ENCODE measurements at places on chromosomes 7 and 10. TPM values are rescaled to one million over a fixed set of nuclear protein-coding genes. Genes with fewer than 3 reads are reported as not detected.

DNA sequence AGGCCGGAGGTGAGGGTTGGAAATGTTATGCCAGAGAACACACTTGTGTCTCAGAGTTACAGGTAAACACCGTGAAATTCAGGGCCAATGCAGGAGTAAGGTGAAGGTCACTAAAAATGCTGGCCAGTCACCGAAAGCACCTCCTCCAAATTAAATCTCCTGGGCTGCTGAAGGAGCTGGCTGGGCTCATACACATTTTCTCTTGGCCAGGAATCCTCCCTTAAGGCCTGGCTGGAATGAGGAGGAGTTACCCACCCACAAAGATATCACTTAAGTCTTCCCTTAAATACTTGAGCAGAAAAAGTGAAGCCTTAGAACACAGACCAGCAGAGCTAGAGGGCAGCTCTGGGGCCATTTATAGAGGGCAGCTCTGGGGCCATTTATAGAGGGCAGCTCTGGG, 46.3 kb downstream of the HTRA1 start:
- no peak for DNase-seq
- no peak overlapping the region for H3K27ac ChIP-seq
- H3K36me3 ChIP-seq, result no peaks in the 10 kb centered on the region
- H3K27me3 ChIP-seq, result no peaks in the 10 kb centered on the region
- no peak overlapping the region for H3K4me3 ChIP-seq

GATAD1 gene
- total RNA-seq, result 21.2 TPM

FZD8 gene
- total RNA-seq, result 0.31 TPM

ANXA8 gene
- total RNA-seq, result not detected

- H3K27me3 ChIP-seq, result peaks cover 4% of the 10 kb centered on the region
- H3K27ac ChIP-seq, result no peak overlapping the region
- H3K36me3 ChIP-seq, result no peaks in the 10 kb centered on the region
- peaks cover 6% of the 10 kb centered on the region for H3K4me1 ChIP-seq
- peak; percentile 83 for DNase-seq
These were observed 5.1 kb upstream of the MYL7 start for GRCh38 chr7:44145969-44146911.

ZNF92 gene
- 13.9 TPM for total RNA-seq

GRCh38 chr7:130910949-130911944, 177.2 kb upstream of the KLF14 start:
- H3K27me3 ChIP-seq, result no peaks in the 10 kb centered on the region
- H3K4me3 ChIP-seq, result peak overlapping the region; percentile 83
- peaks cover 87% of the 10 kb centered on the region for H3K4me1 ChIP-seq
- H3K36me3 ChIP-seq, result peaks cover 85% of the 10 kb centered on the region
- DNase-seq, result peak; percentile 39

GRCh38 chr7:37730501-37730900, 46.9 kb downstream of the GPR141 start:
- H3K36me3 ChIP-seq, result no peaks in the 10 kb centered on the region
- peaks cover 15% of the 10 kb centered on the region for H3K27me3 ChIP-seq
- H3K4me3 ChIP-seq, result no peak overlapping the region
- H3K4me1 ChIP-seq, result no peaks in the 10 kb centered on the region

ZNF316 gene
- total RNA-seq, result 19.7 TPM

DNA sequence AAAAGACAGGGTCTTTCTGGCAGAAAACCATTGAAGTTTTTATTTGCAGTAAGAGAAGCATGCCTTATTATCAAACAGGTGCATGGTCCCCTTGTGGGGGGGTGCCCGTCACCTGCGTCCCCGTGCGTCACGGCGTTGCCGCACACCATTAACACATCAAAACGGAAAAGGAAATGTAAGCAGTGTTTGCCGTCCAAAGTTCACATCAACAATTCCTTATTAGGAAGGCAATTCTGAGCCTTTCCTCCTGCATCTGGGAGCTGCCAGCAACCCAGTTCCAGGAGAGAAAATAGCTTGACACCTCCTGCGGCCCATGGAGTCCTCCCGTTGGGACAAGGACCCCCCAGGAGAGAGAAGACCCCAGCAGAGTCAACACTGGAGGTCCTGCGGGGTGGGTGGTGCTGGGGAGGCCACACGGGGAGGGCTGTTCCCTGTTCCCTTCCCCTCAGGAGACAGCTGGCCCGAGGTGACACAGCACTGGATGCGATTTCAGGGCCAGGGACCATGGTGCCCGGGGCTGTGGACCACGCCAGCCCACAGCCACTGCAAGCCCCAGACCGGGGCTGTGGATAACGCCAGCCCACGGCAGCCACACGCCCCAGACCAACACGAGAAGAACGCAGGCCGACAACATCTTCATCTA, 39.5 kb downstream of the DIP2C start:
- H3K4me1 ChIP-seq, result no peaks in the 10 kb centered on the region
- H3K36me3 ChIP-seq, result no peaks in the 10 kb centered on the region
- no peak for DNase-seq
- no peak overlapping the region for H3K27ac ChIP-seq

GRCh38 chr7:111232249-111233084, 141.5 kb downstream of the LRRN3 start:
- DNase-seq, result no peak
- no peak overlapping the region for H3K27ac ChIP-seq
- H3K4me1 ChIP-seq, result peaks cover 8% of the 10 kb centered on the region
- no peak overlapping the region for H3K4me3 ChIP-seq
- H3K27me3 ChIP-seq, result no peaks in the 10 kb centered on the region

DNA sequence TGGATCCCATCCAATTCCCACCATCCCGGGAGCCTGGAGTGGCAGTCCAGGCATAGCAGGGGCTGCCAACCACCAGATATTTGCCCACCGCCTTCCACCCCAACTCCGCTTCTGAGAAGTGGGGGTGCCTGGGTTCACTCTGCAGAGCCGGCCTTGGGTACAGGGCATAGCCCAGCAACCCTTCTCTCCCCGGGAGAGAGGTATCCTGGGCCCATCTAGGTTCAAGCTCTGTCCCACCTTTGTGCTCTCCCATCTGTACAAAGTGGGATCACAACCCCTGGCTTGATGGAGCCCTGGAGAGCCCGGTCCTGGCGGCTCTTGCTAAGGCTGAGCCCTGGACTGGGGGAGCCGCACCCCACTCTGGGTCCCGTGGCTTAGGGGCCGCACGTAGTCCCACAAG, 12.2 kb downstream of the MICALL2 start:
- no peaks in the 10 kb centered on the region for H3K36me3 ChIP-seq
- H3K4me1 ChIP-seq, result no peaks in the 10 kb centered on the region
- H3K27me3 ChIP-seq, result no peaks in the 10 kb centered on the region
- no peak for DNase-seq

GRCh38 chr10:73850211-73850610, 24.1 kb downstream of the CAMK2G start:
- peaks cover 11% of the 10 kb centered on the region for H3K4me1 ChIP-seq
- H3K36me3 ChIP-seq, result peaks cover 18% of the 10 kb centered on the region
- no peak overlapping the region for H3K27ac ChIP-seq

DNA sequence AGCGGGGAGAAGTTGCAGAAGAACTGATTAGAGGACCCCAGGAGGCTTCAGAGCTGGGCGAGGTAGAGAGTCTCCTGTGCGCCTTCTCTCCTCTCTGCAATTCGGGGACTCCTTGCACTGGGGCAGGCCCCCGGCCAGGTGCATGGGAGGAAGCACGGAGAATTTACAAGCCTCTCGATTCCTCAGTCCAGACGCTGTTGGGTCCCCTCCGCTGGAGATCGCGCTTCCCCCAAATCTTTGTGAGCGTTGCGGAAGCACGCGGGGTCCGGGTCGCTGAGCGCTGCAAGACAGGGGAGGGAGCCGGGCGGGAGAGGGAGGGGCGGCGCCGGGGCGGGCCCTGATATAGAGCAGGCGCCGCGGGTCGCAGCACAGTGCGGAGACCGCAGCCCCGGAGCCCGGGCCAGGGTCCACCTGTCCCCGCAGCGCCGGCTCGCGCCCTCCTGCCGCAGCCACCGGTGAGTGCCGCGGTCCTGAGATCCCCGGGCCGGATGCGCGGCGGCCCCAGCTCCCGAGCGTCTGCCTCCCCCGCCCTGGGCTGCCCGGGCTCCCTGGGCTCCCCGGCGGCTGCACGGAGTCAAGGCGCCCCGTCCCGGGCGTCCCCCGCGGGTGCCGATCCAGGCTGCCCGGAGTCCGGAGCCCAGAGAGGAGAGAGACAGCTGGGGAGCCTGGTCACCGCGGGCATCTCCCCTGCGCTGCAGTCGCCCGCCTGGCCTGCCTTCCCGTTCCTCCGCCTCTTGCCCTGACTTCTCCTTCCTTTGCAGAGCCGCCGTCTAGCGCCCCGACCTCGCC, at the start of gene PLAU:
Gene PLAU, plus strand, starts transcription at position 369 of the 789 bp plus-strand sequence. CDS start 424 bp downstream, outside the sequence.
- H3K4me3 ChIP-seq, result peak within 1 kb of the TSS; percentile 75
- H3K27me3 ChIP-seq, result peaks cover 38% of the 10 kb centered on the region
- H3K36me3 ChIP-seq, result peaks cover 2% of the 10 kb centered on the region
- no peak within 1 kb of the TSS for H3K27ac ChIP-seq
- peak; percentile 51 for DNase-seq

- no peak overlapping the region for H3K27ac ChIP-seq
- DNase-seq, result no peak
These were observed 29.4 kb downstream of the DNAJB9 start for GRCh38 chr7:108598914-108599580.

GRCh38 chr7:129083525-129083924, 28.6 kb upstream of the TNPO3 start:
- no peaks in the 10 kb centered on the region for H3K4me1 ChIP-seq
- H3K36me3 ChIP-seq, result no peaks in the 10 kb centered on the region
- H3K27ac ChIP-seq, result no peak overlapping the region
- H3K4me3 ChIP-seq, result no peak overlapping the region
- H3K27me3 ChIP-seq, result no peaks in the 10 kb centered on the region

DNA sequence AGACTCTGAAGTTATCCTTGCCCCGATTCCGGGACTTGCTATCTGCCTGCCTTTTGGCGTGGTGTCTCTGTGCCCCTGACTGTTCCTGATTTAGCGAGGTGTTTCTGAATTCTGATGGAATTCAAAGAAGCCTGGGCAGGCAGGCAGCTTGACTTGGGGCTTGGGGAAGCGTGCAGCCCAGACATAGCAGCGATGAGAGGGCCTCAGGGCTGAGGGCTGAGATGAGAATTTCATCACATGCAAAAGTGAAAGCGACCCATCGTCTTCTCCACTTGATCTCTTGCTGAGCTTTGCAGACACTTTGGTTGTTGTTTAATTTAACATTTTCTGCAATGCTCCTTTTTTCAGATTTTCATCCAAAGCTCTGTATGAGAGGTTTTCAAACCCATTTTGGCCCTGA, 57.8 kb downstream of the TCF7L2 start:
- peaks cover 72% of the 10 kb centered on the region for H3K27me3 ChIP-seq
- DNase-seq, result peak; percentile 13
- H3K36me3 ChIP-seq, result no peaks in the 10 kb centered on the region
- H3K4me1 ChIP-seq, result peaks cover 24% of the 10 kb centered on the region
- H3K4me3 ChIP-seq, result peak overlapping the region; percentile 50

DNA sequence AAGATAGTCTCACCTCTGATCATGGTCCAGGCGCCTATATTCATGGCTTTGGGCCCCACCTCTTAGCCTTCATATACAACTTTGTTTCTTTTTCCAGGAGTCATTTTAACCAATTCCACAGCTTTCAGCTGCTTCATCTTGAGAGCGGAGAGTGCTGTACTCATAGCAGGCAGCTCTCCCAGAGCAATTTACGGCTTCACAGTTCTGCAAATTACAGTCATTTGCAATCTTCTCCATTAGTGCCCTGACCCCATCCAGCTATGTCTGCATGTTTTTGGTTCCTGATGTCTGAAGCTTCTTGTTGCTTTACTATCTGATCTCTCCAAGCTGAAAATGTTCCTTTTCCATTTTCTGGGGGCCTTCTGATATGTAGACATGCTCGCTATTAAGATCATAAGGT, 18.0 kb upstream of the MEST start:
- no peak overlapping the region for H3K27ac ChIP-seq
- DNase-seq, result no peak
- H3K4me3 ChIP-seq, result no peak overlapping the region
- no peaks in the 10 kb centered on the region for H3K4me1 ChIP-seq
- H3K36me3 ChIP-seq, result no peaks in the 10 kb centered on the region

DNA sequence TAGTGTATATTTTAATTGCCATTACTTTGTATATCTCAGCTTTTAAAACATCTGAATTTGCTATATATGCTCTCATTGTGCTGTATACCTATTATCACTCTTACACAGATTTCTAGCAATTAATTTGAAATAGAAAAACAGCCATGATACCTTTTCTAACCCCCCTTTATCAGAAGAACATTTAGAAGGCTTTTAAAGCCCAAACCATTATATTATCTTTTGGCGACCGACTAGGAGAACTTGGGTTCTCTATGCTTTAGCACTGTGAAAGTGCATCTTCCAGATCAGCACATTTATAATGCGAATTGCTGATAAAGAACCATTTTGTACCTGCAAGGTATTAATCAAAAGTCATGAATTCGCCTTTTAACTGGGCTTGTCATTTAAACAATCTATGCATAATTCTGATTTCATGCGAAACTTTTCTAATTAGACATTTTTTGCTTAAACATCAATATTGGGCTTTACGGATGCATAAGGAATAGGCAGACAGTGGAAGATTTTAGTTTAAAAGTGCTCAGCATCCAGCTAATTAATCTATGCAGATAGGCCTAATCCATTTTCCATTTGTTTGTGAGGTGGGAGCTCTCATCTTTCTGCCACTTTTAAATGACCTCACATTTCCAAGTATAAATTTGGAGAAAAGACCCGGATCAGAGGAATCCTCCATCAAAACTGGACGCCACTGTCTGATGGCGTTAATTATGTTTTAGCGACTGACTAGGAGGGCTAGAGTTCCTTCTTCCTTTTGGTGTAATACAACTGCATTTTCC, 1.2 kb upstream of the MLLT10 start:
- H3K4me1 ChIP-seq, result peaks cover 33% of the 10 kb centered on the region
- peak overlapping the region; percentile 96 for H3K27ac ChIP-seq
- H3K4me3 ChIP-seq, result peak overlapping the region; percentile 87
- no peak for DNase-seq

CNPY1 gene
- not detected for total RNA-seq

RASA4B gene
- total RNA-seq, result 10.4 TPM

GRCh38 chr7:144854839-144855424, 19.1 kb upstream of the TPK1 start:
- H3K4me1 ChIP-seq, result no peaks in the 10 kb centered on the region
- no peak overlapping the region for H3K4me3 ChIP-seq

DNA sequence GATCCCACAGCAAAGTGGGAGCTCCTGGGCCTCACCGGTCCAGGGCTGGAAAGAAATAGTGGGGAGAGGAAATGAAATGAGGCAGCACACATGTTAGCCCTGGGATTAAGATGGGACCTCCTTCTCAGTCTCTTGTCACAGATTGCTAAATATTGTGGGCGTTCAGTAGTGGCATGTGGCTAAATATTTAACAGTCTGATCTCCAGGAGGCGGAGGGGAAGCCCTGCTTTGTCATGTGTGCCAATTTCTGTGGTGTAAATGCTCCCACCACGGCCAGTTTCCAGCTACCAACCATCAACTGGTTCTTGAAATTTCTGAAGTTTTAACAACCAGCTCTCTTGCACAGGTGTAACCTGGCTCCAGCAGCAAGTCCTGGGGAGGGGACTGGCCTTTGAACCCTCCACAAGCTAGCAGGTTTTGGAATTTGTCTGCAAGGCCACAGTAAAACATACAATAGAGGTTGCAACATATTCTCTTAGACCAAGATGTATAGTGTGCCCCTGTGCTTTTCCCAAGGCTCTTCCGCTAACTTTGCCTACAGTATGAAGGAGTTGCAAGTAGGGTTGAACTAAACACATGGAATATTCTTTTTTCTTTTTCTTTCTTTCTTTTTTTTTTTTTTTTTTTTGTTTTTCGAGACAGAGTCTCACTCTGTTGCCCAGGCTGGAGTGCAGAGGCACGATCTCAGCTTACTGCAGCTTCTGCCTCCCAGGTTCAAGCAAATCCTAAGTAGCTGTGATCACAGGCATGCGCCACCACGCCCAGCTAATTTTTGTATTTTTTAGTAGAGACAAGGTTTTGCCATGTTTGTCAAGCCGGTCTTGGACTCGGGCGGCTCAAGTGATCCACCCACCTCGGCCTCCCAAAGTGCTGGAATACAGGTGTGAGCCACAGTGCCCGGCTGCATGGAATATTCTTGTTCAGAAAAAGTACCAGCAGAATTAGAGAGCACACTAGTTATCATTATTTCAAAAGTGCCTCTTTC, 103.1 kb upstream of the PCBD1 start:
- no peaks in the 10 kb centered on the region for H3K36me3 ChIP-seq
- DNase-seq, result no peak
- H3K4me1 ChIP-seq, result no peaks in the 10 kb centered on the region
